Stimulated activated CD8-positive, alpha-beta memory T cell treated with anti-CD3 and anti-CD28 coated beads, Interleukin-15, amount 100 ng/mL, for 4 hours (primary cell): ENCODE measurements at places on chromosomes 4 and X.
A peak's percentile ranks its signal among the peaks of the same experiment; 100 is the strongest.

DNA sequence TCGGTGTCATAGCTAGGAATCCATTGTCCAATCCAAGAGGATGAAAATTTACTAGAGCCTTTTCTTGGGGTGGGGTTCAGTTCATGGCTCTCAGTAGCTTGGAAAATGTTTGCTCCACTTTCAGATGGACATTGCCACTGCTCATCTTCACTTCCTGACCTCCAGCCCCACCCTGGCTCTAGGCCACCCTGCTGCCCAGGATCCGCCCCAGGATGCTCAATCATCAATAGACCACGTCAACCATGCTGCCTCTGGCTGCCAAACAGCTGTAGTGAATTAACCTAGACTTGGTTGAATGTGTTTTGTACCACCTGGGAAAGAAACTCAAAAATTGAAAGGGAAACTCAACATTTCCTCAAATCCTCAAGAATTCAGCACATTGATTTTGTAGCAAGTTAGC, 37.2 kb upstream of the HSD17B10 start:
- no peak for DNase-seq

DNA sequence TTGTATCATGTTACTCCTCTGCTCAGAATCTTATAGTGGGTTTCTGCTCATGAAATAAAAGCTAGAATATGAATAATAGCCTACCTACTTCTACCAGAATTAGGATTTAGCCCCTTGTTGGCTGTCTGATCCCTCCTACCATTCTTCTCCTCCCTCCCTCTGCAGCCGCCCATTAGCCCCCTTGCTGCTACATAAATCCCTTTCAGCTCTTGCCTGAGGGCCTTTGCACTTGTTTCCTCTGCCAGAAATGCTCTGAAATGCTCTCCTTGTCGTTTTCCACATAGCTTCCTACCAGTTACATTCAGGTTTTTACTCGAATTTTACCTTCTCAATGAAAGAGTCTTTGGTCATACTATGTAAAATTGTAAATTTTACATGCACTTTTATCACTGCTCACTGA, 159.2 kb downstream of the ADGRL3 start:
- DNase-seq: no peak

DNA sequence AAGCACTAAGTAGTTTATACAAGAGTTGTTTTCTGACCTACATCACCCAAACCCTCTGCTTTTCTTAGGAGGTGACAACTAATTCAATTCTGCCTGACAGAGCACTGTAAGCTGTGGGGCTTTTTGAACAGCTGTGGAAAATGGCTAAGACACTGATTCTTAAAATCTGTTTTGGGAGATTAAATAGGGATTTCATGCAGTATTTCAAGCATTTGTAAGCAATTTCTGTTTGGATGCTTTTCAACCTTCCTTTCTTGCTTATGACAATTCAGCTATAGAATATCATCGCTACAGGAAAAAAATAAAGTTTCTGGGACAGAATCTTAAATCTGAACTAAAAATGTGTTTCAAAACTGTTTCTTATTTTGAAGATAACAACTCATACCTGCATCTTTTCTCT, 459.5 kb downstream of the RAPGEF2 start:
- no peak for DNase-seq

DNA sequence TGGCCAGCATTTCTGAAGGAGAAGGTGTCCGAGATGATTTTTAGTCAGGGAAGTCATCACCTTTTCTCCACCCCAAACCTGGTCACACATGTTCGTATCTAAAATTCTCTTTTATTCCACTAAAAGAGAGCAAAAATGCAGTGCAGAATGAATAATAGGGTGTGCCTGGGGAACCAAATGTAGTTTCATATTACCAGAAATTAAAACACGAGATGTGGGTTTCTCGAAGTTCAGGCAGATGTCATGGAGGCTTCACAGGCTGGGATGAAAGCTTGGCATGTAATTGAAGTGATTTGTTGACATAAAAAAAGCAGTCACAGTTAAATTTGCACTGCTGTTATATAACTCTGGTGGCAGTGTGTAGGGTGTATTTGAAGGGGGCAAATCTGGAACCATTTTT, 165.5 kb upstream of the PDE5A start:
- DNase-seq: no peak

DNA sequence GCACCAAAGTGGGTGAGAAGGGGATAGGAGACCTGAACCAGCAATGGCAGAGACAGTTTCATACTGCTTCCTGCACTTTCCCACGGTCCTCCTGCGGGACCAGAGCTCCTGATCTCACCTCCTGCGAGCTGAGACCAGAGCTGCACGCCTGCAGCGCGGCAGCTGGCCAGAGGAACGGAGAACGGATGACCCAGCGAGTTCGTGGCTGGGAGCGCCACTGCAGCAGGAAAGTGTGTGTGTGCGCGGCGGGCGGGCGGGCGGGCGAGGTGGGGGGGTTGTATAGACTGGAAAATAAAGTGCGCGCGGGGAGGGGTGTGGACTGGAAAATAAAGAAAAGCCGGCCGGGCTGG, 16.5 kb downstream of the MCF2 start:
- no peak for DNase-seq

DNA sequence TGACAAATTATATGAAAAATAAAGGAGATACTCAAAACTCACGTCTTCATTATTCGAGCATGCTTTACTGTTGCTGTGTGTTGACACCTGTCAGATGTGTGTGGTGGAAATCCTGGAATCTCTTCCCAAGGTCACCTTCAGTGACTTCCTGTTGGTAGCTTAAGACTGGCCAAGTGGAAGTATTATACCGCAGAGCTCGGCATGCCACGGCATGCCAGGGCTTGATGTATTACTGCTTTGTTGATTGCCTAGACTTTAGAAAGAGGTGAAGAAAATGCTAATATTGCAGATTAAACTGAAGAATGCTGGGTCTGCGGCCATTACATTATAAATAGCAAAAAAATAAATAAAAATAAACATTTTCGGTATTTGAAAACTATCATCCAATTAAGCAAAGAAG, 4.6 kb downstream of the TREX2 start:
- no peak for DNase-seq

DNA sequence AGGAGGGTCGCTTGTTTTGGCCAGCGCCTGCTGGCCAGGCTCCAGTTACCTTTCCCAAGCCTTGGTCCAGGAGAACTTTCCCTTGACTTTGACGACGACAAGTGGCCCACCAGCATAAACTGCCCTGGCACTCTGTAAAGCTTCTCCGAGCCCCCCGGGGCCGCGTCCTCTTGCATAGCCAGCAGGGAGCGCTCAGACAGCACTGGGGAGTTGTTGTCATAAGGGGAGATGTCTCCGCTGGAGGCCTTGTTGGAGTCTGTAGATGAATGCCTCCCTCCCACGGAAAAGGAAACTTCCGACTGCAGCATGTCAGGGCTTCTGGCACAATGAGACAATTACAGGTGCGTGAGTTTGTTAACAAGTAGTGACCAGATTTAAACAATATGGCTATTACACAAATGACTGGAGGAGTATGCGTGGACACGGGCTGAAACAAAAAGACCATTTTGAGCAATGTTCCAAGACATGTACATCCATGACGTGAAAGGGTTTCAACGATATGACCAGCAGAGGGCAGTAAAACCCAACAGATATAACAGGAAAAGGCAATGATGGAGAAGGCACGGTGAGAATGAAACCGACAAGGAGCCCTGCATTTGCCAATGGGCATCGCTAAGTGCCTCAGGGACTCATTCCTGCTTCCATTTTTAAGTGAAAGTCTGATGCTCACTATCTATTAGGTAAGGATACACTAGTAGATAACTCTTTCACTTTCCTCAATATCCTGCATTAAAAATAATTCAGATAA, 33.0 kb downstream of the HCCS start:
- DNase-seq: peak; percentile 3

DNA sequence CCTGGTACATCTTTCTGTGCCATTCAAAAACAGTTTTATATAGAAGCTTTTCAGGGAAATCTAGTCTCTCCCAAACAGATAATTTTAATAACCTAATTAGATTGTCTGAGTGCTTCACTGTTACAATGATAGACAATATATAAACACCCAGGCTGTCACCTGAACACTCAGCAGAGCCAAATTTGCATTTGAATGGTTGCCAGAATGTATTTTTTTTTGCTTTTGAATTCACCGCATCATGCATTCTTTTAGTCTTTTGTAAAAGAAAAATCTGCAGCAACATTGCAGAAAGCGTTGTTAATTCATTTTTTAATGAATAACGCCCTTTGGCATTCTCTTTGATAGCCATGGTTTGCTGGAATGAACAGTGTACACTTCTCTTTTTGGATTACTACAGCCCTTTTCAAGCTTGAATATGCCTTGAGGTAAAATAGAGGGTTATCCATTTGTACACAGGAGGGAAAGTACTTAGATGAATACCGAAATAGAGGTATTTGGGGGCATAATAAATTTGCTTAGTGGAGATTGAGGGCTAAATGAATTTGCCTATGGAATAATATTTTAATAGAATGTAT, 175.0 kb upstream of the EPHA5 start:
- no peak for DNase-seq

- DNase-seq: no peak
Measured at GRCh38 chr4:168655182-168655581, 158.3 kb downstream of the PALLD start.

GRCh38 chrX:2541603-2542002, 40.8 kb upstream of the DHRSX start:
- no peak for DNase-seq

DNA sequence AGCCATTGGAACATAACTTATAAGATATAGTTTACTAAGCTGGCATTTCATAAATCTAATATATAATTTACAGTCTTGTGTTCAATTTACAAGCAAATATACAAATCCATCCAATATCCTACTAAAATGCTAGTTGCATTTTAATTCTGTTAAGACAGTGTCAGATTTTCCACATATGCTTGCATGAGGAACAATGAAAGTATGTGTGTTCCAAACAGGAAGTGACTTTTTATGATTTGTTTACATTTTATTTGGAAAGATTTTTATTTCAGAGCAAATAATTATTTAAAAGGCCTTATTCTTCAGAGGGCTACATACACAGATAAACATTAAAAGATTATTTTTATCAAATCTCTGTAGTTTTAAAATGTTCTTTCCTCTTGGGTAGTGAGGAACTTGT, 130.1 kb downstream of the KLHL34 start:
- no peak for DNase-seq

DNA sequence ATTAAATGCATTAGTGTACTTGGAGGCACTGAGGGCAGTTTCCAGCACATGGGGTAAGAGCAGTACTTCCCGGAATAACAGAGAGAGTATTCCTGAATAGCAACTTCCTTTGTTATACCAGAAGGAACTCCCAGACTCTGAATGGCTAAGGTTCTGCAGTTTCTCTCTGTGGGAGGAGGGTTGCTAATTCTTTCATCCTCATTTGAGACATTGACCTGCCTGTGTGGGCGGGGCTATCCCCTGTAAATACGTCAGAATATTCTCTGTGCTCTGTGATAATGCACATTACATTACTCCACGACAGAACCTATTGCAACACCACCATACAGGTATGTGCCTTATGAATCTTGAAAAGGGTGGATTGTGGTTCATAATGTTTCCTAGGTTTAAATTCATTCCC, 52.7 kb downstream of the SPINK2 start:
- DNase-seq: no peak

DNA sequence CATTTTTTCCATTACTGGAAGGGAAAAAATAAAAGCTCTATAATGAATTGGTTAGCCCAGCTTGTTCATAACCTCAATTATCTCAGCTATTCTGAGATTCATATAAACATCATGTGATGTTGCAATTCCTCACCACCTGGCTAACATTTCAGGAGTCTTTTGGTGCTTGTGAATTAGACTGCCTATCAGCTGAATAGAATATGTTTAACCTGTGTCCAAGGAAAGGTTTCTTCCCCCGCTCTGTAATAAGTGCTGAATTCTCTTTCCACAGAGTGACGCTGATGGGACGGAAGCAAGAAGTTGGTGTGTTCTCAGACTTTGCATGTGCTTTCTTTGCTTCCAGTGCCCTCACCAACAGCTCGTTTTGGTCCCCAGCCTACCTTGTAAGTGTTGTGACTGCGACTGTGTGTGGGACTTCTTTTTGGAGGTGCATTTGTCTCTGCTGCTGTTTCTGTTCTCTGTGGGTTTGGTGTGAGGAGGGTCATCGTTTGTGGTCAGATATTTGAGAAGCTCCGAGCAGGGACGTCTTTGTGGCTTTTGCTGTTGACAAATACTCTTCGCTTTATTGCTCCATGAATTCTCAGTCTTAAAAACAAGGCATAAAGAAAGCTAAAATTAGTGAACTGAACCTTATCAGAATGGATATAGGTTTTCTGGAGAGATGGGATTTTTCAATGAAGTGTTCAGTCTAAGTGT, 61.7 kb downstream of the PPARGC1A start:
- no peak for DNase-seq

GRCh38 chr4:55438314-55438713, 42.6 kb downstream of the TMEM165 start:
- DNase-seq: no peak
